Activated CD4-positive, alpha-beta T cell treated with anti-CD3 and anti-CD28 coated beads, Interleukin-2, amount 50 U/mL, for 48 hours (primary cell): ENCODE measurements at places on chromosomes 5 and 9.
A peak's percentile ranks its signal among the peaks of the same experiment; 100 is the strongest.

GRCh38 chr9:111662576-111663300 is 1.3 kb downstream of the GNG10 start:
- DNase-seq, result peak; percentile 12

- DNase-seq, result no peak
These were observed 53.8 kb downstream of the ADRB2 start for GRCh38 chr5:148880197-148880596.

GRCh38 chr9:106862110-106862820 is 701 bp upstream of the ZNF462 start:
- no peak for DNase-seq

GRCh38 chr5:176687881-176688280 is 40.6 kb downstream of the TSPAN17 start:
- no peak for DNase-seq

DNA sequence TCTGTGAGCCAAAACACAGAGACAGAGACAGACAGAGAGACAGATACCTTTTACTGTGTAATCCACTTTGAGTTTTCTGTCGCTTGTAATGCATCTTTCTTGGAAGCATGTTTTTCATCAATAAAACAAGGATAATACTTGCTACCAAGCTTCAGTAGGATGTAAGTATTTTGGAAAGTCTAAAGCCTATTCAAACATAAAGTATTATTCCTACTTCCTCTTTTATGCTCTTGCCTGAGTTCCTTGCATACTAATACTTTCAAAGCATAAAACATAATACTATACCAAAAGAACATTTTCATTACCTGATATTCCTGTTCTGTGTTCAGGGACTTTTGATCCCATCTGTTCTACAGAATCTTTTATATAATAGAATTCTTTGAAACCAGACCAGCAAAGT is 64.5 kb upstream of the SLC30A5 start:
- DNase-seq, result no peak

DNA sequence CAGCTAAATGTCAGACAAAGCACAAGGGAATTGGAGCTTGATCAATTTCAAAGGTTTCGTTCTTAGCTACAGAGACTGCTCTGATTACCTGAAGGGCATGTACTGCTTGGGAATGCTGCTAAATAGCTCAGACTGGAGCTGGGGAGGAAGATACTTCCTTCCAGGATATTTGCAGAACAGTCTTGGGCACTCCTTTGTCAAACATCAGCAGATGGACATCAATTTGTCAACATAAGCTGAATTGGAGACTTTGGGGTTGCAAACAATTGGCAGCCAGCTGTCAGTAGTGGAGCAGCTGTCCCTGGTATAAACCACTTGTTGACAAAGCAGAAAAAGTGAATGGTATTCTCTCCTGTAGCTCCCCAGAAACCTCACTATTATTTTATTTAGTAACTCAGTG is 182.0 kb downstream of the CCDC192 start:
- no peak for DNase-seq

DNA sequence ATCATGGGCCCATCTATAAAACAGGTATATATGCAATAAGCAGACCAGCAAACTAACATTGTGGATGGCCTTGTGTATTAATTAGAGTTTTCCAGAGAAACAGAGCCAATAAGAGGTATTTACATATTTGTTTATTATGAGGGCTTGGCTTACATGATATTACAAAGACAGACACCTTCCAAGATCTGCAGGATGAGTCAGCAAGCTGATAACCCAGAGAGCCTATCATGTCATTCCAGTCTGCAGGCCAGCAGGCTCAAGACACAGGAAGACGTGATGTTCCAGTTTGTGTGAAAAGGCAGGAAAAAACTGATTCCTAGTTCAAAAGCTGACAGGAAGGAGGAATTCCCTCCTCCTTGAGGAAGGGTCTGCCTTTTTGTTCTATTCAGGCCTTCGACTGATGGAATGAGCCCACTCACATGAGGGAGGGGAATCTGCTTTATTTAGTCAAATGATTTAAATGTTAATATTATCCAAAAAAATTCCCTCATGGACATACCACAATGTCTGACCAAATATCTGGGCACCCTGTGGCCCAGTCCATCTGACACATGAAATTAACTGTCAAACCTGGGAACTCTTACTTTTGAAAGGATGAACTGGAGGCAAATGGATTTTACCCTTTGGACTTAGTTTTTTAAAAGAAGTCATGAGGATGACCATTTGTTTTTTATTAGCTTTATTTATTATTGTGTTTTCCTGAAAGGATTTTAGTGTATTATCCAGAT is 161.2 kb upstream of the CHD1 start:
- no peak for DNase-seq
